ENCODE measurements at places on chromosomes 13 and 19.

GRCh38 chr13:93522501-93522900, 295.9 kb downstream of the GPC6 start:
- no peak for DNase-seq

- no peak for DNase-seq
These were observed 3.0 kb upstream of the TGFBR3L start for GRCh38 chr19:7911508-7912143.

GRCh38 chr13:29922281-29922821, 71.9 kb upstream of the UBL3 start:
- DNase-seq = no peak

- DNase-seq = no peak
These were observed 7.2 kb downstream of the ZNF552 start for GRCh38 chr19:57807541-57807940.

DNA sequence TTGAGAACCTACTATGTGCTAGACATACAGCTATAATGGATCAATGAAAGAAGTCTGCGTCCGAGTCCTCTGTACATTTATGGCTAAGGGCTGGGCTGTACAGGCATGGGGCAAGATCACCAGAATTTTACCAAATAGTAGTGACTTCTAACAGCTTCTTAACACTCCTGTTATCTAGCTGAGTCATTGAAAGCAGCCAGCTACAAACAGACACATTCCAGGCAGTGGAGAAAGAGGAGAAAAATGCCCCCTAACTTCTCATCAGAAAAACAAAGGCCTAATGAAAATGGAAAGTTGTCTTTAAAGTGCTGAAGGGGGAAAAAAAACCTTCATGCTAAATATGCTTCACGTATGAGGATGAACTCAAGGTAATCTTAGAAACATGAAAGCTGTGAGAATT, 14.3 kb upstream of the ZNF667 start:
- no peak for DNase-seq

GRCh38 chr13:66811455-66811854, 418.7 kb downstream of the PCDH9 start:
- DNase-seq = no peak

DNA sequence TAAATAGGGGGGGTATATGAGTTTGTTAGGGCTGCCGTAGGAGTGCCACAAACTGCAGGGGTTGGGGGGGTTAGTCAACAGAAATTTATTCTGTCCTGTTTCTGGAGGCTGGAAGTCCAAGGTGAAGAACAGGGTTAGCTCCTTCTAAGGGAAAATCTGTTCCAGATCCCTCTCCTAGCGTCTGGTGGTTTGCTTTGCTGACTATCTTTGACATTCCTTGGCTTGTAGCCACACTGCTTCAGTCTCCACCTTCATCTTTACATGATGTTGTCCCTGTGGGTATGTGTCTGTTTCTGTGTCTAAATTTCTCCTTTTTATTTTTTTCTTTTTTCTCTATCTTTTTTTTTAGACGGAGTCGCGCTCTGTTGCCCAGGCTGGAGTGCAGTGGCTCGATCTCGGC, 8.1 kb upstream of the ICAM1 start:
- no peak for DNase-seq

- no peak for DNase-seq
These were observed 16.3 kb upstream of the TEKTIP1 start for GRCh38 chr19:3522421-3523360.

DNA sequence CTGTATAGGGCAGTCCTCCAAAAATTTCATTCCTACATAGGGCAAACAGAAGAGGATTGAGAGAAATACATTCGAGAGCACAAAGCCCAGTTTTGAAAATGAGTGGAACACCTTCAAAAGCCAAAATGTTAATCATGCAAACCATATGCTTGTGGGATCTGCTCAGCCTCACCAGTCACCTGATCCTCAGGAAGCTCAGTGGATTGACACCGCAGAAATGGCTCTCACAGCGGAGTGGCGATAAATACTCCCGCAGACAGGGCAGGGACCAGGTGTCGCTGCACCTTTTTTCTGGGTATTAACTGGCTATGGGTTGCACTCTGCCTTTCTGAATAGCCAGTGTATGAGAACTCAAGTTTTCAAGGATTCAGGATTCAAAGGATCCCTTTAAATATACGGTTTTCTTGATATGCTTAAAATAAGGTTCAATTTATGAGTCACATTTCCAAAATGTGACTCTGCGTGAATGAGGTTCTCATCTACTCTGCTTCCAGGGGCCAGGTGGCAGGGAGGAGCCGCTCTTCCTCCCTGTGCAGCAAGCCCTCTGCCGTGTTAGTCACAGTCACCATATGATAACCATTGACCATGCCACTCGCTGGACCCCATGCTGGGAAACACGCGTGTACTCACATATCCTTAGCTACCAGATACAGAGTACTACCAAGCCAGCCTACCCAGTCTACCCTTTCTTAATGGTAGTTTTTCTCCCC, 18.3 kb upstream of the DHRS12 start:
- no peak for DNase-seq

GRCh38 chr19:13537454-13537853, 31.2 kb upstream of the CACNA1A start:
- no peak for DNase-seq

DNA sequence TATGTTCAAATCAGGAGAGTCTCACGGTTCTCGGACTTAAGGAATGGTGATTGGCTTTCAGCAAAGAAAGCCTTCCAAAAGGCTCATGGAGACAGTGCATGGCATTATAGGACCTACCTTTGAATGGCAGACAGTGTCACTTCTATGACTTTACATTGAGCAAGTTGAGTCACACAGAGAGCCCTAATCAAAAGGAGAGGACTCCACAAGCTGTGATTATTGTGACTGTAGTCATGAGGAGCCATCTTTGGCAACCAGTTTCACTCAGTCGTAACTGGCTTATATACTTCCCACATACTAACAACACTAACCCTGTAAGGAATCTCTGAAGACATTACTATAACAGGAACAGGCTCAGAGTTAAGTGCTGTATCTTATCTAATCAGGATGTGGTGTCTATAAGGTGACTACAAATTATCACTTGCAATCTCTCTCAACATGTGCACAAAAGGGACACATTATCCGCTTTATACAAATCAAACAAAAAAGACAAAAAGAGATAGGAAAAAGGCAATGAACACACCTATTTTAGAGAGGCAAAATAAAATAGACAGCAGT, 6.1 kb downstream of the LGALS14 start:
- DNase-seq = no peak

- no peak for DNase-seq
These were observed 872 bp downstream of the FARSA start for GRCh38 chr19:12932392-12933286.

DNA sequence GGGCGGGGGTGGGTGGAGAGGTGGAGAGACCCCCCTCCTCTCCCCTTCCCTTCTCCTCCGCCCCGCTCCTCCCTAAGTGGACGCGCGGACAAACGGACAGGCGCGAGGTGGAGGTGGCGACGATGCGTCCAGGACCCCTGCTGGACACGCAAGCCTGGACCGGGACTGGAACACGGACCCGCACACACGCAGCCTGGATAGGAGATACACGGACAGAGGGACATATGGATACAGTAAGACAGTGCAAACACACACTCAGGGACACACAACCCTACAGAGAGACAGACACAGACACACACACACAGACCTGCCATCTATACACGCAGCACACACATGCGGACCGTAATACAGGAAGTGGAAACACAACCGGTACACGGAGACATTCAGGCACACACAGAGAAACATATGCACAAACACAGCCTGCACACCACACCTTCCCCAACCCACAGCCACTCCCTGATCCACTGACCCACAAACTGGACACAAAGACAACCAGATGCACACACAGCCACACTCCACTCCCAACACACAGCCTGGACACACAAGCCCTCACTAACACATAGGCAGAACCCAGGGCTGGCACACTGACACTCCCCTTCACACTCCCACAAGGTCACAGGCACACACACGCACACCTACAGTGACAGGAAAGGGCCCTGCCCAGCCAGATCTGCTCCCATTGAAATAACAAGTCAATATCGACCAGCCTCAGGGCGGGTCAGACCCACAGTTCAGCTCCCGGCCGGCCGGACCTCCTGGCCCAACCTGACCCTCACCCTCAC, 696 bp upstream of the ERFL start:
- no peak for DNase-seq

- no peak for DNase-seq
These were observed 87.1 kb upstream of the FNDC3A start for GRCh38 chr13:48888613-48889012.

DNA sequence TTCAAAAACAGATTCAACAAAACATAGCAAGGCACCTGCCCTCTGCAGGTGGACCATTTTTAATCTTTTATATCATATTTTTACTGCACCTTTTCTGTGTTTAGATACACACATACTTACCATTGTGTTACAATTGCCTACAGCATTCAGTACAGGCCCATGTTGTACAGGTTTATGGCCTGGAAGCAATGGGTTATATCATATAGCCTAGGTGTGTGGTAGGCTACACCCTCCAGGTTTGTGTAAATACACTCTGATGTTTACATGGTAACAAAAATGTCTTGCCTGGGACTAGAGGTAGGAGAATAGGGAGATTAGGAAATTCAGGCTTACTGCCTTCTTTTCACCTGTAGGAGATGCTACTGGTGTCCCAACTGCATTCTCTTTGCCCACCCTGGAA, 8.2 kb upstream of the UBAC2 start:
- no peak for DNase-seq

GRCh38 chr19:58229255-58229639, 533 bp downstream of the ZNF544 start:
- DNase-seq = peak; percentile 10

- no peak for DNase-seq
These were observed 290.4 kb downstream of the TEX29 start for GRCh38 chr13:111610879-111611278.

DNA sequence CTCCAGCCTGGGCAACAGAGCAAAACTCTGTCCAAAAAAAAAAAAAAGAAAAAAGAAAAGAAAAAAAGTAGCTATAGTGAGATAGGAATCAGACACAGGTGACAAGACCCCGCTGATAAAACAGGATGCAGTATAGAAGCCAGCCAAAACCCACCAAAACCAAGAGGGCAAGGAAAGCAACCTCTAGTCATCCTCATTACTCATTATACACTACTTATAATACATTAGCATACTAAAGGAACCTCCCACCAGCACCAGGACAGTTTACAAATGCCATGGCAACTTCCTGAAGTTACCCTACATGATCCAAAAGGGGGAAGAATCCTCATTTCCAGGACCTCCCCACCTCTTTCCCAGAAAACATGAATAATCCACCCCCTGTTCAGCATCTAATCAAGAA, 35.6 kb upstream of the UBL3 start:
- DNase-seq = no peak

- DNase-seq = no peak
These were observed 97.1 kb downstream of the MBNL2 start for GRCh38 chr13:97319113-97319720.

DNA sequence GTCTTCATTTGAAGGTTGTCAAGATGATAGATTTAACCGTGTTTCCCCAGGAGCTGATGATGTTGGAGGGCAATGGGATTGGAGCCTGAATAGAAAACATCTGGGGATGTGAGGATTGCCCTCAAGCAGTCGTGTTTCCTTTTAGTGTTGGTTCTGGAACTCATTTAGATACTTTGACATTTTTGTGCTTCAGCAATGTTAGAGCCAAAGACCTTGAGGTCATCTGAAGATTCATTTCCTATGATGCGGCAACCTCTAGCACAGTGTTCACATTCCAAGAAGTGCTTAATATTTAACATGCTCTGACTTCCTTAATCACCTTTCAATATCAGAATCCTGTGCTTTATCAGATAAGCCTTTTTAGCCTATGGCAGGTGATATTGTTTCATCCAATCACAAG, 82.7 kb downstream of the SLC10A2 start:
- no peak for DNase-seq

- no peak for DNase-seq
These were observed 28.3 kb downstream of the CEBPG start for GRCh38 chr19:33401683-33402420.

- no peak for DNase-seq
These were observed 233.5 kb upstream of the SERP2 start for GRCh38 chr13:44140146-44140545.

DNA sequence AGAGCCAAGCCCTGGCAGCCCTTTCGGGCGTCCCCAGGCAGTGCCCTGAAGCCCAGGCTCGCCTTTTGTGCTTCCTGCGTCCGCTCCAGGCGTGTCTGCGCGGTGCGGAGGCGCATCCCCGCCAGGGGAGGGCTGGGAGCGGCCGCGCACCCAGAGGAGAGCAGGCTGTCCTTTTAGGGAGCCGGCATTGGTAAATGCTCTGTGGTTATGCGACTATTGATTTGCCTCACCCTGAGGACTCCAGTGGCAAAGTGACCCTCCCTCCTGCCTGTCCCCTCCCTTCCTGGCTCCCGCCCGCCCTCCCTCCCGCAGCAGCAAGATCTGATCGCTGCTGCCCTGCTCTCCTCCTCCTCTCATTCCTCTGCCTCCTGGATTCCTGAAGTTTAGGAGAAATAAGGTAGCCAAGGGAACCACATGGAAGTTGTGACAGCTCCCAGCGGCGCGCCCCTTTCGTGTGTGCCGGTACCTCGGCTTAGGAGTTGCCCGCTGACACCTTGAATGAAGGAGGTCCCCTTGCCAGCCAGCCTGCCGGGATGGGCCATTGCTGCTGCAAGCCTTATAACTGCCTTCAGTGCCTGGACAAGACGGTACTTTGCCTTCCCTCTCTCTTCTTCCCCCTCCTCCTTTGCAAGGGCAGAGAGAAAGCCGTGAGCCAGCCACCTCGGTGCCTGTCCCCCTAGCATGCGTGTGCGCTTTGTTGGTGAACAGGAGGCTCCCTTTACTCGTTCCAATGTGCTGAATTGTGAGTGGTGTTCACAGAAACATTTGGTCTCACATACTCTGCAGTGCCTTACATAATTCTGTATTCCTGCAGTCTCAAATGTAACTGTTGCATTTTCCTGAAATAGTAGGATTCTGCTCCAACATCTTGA, 166.9 kb downstream of the SLC7A1 start:
- peak; percentile 91 for DNase-seq

GRCh38 chr13:110338441-110339101, 31.5 kb downstream of the COL4A2 start:
- DNase-seq = no peak

DNA sequence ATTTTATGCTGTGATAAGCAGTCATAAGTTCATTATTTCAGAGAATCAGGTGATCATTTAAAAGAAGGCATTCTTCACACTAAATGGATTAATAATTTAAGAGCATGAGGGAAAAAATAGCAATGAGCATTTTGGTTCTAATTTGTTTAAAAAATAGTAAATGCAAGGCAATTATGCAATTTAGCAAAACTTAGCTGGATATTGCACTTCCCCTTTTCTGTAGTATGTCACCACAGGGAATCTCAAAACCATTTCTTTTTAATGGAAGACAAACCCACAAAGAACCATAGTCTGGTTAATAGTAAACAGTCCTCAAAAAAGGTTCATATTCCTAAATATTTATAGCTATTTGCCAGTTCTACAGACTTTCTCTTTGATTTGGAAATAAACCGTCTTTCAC, 30.2 kb downstream of the COG6 start:
- no peak for DNase-seq

All from posterior cingulate gyrus (tissue), 11 donors.